Activated T-helper 9 cell treated with anti-CD3 and anti-CD28 coated beads, Interleukin-2, amount 50 U/mL, for 16 hours (primary cell): ENCODE measurements at places on chromosomes 5 and 9.

DNA sequence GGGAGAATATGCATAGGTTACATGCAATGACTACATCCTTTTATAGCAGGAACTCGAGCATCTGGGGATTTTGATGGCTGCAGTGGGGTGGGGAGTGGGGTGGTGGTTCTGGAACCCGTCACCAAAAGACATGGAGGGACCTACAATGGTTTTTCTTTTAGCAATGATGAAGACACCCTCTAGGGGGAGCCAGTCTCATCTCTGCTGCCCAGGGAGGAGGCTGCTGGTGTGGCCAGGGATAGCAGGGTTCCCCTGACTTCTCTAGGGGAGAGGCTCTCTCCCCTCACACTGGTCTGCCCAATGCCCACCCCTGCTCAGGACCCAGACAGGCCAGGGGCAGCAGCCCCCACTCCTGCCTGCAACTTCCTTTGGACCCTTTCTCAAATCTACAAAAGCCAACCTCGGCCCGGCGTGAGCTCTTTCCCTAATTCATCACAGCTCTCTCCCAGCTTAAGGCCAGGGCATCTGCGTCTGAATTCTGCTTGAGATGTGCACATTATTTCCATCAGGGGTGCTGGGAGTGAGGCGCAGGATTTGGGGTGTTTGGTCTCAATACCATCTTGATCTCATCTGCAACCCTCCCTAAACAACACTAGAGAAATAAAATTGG, 73.6 kb upstream of the RETREG1 start:
- no peak for DNase-seq

DNA sequence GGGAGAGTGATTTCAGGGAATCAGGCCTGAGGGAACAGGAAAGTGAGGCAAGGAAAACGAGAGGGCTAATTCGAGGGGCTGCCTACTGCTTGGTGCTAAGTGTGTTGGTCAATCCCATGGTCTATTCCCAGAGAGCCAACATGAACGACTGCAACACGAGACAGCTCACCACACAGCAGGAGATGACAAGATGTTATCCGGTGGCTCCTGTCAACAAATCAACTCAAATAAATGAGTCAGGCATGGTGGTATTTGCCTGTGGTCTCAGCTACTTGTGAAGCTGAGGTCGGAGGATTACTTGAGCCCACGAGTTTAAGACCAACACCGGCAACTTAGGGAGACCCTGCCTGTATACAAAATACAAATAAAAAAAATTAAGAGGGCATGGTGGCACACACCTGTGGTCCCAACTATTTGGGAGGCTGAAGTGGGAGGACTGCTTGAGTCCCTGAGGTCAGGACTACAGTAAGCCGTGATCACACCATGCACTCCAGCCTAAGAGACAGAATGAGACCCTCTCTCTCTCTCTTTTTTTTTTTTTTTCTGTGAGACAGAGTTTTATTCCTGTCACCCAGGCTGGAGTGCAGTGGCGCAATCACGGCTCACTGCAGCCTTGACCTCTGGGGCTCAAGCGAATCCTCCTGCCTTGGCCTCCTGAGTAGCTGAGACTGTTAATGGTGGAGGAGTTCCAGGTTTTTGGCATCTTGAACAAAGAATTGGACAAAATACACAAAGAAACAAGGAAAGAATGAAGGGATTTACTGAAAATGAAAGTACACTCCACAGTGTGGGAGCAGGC, 9.0 kb upstream of the FAF2 start:
- no peak for DNase-seq

- DNase-seq: no peak
Observed at GRCh38 chr5:134604908-134605307, 27.7 kb downstream of the SAR1B start.

GRCh38 chr5:119072496-119072895, 1.6 kb downstream of the DMXL1 start:
- DNase-seq: no peak

DNA sequence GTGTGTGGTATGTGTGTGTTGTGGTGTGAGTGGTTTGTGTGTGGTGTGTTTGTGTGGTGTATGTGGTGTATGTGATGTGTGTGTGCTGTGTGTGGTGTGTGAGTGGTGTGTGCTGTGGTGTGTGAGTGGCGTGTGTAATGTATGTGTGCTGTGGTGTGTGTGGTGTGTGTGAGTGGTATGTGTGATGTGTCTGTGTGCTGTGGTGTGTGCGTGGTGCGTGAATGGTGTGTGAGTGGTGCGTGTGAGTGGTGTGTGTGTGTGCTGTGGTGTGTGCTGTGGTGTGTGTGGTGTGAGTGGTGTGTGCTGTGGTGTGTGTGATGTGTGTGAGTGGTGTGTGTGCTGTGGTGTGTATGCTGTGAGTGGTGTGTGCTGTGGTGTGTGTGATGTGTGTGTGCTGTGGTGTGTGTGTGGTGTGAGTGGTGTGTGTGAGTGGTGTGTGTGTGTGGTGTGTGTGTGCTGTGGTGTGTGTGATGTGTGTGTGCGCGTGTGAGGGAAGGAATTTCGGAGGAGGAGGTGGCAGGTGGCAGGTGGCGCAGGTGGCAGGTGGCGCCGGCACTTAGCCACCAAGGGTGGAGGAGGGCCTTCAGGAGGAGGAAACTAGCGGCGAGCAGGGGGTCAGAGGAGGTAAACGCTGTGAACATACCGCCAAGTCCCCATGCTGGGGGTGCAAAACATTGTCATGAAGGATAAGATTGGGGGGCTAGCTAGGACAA, 191.8 kb downstream of the MELK start:
- DNase-seq: no peak

GRCh38 chr5:111353035-111353434, 128.9 kb downstream of the CAMK4 start:
- DNase-seq: no peak

DNA sequence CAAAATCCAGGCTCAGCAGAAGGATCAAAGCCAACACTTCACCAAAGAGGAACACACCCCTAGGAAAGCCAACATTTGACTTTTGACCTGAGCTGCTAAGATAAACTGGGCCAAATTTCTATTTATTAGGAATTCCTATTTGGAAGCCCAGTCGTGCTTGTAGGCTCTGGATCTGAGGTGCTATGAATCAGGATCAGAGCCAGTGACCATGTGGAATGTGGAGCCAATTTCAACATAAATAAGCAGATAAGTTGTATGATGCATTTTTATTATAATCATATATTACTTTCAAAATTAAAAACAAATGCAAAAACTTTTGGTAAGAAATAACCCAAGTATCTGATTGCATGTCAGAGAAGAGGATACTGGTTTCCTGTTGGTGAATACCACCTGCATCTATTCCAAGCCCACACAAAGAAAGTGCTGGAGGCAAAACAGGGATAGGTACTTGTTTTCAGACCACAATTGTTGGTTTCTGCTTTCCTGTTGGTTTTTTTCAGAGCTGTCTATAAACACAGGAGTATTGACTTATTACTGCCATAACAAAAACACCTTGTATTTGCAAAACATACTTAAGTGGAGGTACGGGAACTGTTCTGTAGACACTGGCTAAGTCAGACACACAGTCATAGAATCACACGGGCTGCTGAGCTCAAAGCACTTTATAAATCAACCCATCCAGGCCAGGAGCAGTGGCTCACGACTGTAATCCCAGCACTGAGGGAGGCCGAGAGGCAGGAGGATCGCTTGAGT, 52.8 kb downstream of the ARL15 start:
- DNase-seq: no peak

GRCh38 chr5:58773744-58774441, 191.0 kb downstream of the RAB3C start:
- no peak for DNase-seq

GRCh38 chr5:118557251-118557661, 431.1 kb downstream of the DTWD2 start:
- no peak for DNase-seq

GRCh38 chr5:98519571-98519970, 253.9 kb upstream of the RGMB start:
- no peak for DNase-seq

- no peak for DNase-seq
Observed at GRCh38 chr9:4548811-4549725, 58.8 kb downstream of the SLC1A1 start.

DNA sequence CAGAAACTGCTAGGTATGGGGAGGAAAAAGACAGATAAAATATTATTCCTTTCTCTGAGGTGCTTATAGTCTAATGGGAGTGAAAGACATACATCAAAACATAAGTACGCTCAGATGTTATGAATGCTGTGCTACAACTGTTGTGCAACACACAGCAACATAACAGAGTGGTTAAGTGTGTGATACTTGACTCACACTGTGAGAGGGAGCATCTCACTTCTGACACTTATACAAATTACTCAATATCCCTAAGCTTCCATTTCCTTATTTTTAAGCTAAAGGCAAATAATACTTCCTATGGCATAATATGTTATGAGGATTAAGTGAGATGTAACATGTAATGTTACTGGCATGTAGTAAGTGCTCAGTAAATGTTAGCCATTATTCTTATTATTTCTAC, 110.6 kb upstream of the FER start:
- no peak for DNase-seq

DNA sequence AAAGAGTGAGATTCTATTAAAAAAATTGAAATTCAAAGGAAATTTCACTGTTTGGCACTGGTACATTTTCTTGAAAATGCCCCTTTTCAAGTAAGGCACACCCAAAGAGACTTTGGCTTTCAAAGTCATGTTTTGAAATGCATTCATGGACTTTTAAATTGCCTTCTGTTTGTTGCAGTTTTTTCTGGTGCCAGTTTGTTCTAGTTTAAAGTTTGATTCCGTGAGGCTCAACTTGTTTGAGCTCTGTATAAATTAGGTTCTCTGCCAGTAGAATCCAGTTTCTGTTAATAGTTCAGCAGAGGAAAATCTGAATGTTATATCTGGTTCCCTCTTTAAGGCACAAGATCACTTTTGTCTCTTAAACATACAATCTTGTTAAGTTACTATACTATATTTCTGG, 16.4 kb downstream of the ATP6V0E1 start:
- no peak for DNase-seq

- no peak for DNase-seq
Observed at GRCh38 chr5:10576790-10577189, 12.9 kb downstream of the ANKRD33B start.

DNA sequence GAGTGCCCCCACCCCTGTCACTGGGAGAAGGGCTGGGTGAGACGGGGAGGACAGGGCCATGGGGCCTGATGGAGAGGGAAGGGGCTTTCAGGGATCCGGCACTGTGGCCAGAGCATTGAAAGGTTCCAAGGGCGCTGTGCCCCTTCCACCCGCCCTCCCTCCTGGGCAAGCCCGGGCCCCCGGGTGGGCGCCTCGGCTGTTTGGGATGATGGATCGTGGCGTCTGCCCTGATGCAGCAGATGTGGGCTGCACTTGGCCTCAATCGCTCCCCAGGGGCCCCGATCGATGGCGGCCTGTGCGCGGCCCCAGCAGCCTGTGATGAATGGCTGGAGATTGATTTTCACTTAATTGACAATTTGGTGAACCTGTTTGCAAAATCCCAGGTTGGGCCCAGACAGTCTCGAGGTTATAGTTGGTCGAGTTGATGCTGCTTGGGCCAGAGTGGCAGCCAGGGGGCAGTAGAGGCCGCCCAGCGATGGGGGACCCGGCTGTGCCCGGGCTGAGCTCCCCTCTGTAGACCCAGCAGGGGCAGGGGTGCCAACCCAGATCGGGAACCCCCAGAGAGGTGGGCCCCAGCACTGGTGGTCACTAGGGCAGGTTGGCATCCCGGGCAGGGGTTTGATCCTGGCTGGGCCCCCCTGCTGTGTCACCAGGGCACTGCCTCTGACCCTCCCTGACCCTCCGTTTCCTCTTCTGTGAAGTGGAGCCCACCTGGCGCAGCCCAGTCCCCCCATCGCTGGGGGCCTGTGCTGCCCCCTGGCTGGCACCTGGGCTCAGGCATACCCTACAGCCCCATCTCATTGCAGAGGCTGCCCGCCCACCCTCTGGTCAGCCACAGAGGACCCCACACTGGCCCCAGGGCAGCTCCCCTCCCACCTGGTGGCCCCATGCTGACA, 34.7 kb downstream of the LHX3 start:
- peak; percentile 12 for DNase-seq
